GM04503 (cell line): ENCODE measurements at places on chromosomes 7 and 10.

- no peak for DNase-seq
Measured at GRCh38 chr10:8121201-8121890, 66.9 kb downstream of the GATA3 start.

- no peak for DNase-seq
Measured at GRCh38 chr10:87935290-87936141, 72.1 kb downstream of the PTEN start.

DNA sequence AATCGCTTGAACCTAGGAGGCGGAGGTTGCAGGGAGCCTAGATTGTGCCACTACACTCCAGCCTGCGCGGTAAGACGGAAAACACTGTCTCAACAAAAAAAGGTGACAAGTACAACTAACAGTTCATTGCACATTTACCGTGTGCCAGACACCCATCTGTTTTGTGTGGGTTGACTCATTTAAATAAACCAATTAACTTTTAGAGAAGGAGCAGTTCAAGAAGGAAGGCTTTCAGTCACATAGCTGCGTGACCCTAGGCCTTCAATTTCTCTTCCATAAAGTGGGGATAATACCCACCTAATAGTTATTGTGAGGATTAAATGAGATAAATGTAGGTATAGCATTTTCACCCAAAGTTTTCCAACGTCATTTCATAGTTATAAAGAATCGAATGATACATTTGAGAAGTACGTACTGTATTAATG is 52.3 kb upstream of the KDM7A start:
- DNase-seq, result no peak

DNA sequence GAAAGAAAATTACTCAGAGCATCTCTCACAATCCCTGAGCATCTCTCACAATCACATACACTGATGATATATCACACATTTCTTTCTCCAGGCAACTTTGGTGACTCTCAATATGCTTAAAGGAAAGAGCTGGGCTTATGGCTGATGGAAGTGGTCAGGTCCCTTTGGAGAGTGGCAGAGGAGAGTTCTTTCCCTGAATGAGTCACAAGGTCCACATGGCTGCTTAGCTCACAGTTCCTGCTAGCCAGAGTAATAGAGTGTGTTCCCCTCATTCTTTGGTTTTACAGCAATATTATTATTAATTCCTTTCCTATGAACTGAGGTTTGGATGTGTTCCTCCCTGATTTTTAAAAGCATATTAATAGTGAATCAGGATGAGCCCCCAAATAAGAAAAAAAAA is 287.4 kb downstream of the C7orf25 start:
- DNase-seq, result no peak

DNA sequence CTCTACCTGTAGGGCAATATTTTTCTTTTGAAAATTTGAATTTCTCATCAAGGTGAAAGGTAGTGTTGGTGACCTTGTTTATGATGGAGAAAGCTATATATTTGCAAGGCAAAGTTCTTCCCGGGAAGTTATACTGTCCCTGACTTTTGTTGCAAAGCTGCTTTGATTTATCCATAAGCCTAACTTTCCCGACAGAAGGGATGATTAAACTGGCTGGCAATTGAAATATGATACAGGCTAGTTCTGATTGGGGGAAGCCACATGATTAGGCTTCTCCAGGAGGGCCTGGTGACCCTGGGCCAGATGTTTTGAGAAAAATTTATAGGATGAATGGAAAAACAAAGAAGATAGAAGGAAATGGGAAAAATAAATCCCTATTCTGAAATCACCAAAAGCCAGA is 215.5 kb downstream of the ACTR3B start:
- no peak for DNase-seq

GRCh38 chr10:124129471-124129870 is 36.1 kb upstream of the CHST15 start:
- no peak for DNase-seq

- DNase-seq, result no peak
Measured at GRCh38 chr10:122264931-122265330, 6.2 kb upstream of the BTBD16 start.

- DNase-seq, result no peak
Measured at GRCh38 chr7:129896568-129897382, 56.0 kb downstream of the UBE2H start.

DNA sequence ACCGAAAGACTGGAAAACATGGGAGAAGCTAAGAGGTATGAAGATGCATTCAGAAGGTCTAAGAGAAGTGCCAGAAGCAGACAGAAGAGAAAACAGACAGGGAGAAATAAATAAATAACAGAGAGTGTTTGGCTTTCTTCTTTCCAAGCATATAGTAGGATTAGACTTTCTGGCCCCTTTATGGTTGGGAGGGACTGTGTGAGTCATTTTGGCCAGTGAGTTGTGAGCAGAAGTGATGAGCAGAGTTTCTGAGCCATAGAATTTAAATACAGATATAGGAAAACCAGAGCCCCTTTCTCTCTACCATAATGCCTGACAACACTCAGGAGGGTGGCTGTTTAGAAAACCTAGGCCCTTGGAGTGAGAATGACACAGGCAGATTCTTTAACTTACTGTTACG is 171.0 kb downstream of the PPP1R17 start:
- no peak for DNase-seq

- no peak for DNase-seq
Measured at GRCh38 chr10:43707770-43708169, 59.1 kb upstream of the ZNF32 start.

GRCh38 chr7:25752154-25752553 is 399.8 kb upstream of the NFE2L3 start:
- no peak for DNase-seq

DNA sequence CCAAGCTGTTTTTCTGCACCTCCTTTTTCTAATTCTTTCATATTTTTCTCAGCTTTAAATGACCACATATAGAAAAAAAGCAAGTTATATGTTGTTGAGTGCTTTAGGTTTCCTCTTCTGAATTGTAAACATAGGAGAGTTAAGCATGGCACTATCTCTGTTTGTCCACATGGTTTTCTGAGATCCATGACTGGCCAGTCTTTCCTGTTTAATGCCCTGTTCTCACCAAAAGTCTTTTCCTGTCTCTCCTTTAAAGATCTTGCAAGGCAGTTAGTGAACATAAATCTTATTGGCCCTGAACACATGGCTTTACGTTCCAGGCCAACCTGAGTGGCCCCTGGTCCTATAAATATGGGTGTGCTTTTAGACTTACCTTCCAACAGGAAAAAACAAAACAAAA is 19.4 kb downstream of the TRPV5 start:
- DNase-seq, result no peak

DNA sequence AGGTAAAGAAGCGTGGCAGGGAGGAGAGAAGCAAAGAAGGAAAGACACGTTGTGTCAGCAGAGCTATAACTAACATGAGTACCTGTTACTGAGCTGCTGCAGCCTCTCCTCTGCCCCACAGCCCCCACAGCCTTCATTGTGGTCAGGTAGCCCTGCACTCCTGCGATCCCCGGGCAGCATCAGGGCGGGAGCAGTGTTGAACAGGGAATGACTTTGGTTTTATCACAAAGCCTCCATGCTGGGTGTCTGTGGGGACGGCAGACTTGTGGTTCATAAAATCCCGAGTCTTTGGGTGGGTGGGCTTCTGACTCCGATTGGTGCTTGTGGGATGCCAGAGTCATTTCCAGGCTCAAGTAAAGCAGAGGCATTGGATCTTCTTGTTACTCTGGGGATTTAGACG is 14.8 kb upstream of the PRKAG2 start:
- no peak for DNase-seq

GRCh38 chr10:129055986-129056385 is 411.1 kb upstream of the MGMT start:
- no peak for DNase-seq

DNA sequence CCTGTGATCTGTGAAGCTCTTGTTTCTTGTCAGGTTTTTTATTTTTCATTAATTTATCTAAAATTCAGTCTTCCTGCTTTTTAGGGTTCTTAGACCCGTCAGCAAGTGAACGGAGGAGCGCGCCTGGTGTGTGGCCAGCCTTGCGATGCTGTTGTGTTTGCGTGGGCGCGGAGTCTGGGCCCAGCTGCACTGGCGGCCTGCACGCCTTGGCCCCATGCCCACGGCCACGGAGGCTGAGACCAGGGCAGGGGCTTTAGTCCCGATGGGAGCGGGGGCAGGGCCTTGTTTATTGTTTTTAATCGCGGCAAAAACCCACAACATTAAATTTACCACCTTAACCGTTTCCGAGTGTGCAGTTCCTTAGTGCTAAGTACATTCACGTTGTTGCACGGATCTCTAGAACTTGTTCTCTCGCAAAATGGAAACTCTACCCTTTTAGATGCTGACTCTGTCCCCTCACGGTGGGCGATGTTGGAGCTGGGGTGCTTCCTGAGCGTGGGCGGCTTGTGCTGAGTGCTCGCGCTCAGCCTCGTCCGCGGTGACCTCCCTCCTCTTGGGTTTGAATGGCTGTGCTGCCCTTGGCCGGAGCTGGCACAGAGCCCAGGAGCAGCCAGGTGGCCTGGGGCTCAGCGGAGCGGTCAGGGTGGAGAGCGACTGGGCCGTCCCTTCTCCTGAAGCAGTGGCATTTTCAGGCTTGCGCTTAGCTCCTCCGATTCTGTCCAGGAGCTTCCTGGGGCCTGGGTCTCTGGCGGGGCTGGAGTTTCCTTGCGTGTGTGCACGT is 69.1 kb downstream of the INPP5A start:
- no peak for DNase-seq

DNA sequence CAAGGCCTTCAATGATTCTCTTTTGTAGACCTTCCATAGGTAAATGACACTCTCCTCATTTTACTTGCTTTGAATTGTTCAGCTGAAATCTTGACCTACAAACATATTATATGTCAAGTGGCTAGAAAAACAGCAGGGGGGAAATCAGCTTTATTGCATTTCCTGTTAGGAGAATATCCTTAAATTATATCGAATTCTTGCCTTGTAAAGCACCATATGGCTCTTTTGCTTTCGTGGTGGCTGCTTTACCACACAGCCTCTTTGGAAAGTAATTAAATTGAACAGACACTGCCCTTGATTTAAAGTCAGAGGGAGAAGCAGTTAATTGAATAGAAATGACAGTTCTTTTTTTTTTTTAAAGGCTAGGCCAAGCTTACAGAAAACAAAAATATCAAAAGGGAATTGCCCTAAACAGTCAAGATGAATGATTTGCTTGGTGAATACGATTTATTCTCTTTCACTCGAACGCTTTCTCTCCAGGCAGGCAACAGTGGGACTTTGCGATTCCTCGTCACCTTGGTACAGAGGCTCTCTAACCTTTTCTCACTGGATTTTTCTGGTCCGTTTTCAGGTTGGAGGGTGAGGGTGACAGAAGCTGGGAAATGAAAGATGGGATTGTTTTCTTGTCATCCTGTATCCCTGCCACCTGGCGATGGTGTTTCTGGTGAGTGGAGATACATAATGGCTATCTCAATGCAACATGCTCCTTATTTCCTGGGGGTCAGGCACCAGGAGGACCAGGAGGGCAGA is 126.0 kb downstream of the GATA3 start:
- no peak for DNase-seq

DNA sequence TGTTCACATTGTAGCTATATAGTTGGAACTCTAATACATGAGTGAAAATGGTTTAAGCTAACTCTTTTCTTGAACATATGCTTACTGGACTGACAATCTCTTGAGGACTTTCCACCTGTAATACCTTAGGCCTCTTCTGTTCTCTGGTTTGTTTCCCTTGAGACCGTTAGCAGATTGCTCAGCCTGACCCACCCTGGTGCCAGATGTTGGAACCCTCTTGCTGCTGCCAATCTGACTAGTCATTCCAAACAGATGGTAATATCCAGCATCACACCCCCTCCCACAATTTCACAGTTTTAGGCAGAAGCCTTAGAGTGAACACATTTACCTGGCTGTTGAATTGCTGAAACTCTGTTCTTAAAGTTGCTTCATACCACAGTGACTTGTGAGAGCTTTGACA is 18.7 kb downstream of the CALD1 start:
- no peak for DNase-seq

DNA sequence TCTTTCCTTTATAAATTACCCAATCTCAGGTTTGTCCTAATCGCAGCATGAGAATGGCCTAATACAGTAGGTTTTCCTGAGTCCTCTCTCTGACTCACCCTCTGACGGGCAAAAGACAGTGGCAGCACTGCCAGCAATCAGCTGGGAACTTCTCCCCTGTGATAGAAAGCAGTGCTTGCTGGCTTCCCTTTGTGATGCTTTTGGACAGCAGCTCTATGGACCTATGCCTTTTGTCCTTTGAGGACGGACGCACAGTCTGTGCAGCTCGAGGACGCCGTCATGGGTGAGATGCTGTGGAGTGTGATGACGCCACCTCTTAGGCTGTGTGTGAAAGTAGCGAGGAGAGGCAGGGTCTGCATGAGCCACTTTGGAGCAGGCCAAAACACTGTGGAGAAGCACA is 68.8 kb downstream of the KIAA1217 start:
- DNase-seq, result no peak

- DNase-seq, result no peak
Measured at GRCh38 chr7:143434660-143435059, 8.6 kb upstream of the TAS2R60 start.

- DNase-seq, result no peak
Measured at GRCh38 chr7:128880791-128881457, 18.3 kb downstream of the ATP6V1F start.

- DNase-seq, result no peak
Measured at GRCh38 chr7:92835261-92835850, 1.0 kb downstream of the CDK6 start.

- no peak for DNase-seq
Measured at GRCh38 chr10:10094691-10095090, 923.0 kb upstream of the CELF2 start.

DNA sequence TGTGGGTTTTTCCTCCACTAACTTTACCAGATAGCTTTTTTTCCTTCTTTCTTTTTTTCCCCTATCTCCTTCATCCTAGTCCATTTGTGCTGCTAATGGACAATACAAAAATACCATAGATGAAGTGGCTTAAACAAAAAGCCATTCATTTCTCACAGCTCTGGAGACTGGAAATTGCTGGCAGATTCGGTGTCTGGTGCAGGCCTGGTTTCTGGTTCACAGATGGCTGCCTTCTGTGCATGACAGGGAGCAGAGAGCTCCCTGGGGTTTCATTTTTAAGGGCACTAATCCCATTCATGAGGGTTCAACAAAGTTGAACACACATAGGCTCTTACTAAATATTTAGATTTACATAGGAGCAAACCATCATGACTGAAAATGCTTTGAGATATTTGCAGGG is 467.4 kb downstream of the TYW1 start:
- DNase-seq, result no peak

DNA sequence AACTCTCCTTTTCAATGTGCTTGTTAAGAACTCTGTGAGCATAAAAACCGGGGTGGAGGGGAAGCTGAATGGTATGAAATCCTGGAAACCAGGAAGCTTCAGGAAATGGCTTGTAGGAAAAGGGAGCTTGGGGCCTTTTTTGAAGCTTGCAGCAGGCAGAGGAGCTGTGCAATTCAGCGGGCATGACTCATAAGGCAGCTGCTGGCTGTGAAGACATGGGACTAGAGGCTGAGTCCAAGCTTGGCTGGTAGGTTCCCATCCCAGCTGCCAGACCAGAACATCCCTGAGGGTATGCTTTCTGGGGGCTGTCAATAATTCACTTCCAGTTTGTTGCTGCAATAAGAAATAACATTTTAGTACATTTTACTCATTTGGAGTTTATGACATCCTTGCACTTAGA is 36.8 kb upstream of the CDC14C start:
- no peak for DNase-seq
